Small intestine (tissue), 16 donors: ENCODE measurements at places on chromosomes 5 and 9.
A peak's percentile ranks its signal among the peaks of the same experiment; 100 is the strongest.

DNA sequence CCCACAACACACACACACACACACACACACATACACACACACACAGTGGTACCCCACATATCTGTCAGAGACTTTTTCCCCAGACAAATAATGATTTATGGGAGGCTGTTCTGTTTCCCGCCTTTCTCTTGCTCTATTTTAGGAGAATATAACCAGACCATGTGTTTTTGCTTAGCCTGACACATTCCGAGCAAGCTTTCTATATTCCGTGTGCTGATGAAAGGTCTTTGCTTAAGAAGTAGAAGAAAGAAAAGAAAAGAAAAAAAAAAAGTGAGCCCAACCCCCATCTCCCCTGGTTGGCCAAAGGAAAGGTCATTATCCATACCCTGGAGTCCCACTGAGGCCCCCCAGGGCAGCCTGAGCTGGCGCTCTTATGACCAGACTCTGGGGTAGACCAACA, 338.6 kb downstream of the SLIT3 start:
- DNase-seq, result no peak

DNA sequence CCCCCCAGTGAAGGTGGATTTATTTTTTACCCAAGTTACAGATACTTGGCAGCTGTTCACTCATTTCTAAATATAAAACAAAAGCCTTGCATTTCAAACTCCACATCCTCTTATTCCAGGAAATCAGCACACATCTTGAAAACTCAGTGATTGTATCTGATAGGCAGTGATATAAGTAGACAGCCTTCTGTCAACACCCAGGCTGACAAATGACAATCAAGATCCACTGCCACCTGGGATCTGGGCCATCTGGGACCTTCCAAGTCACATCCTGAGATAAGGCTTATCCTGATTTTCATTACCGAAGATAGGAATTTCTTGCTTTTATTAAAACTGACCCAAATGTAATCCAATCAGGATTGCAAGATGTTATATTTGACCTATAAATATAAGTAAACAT, 201.3 kb upstream of the PUM3 start:
- DNase-seq, result no peak

DNA sequence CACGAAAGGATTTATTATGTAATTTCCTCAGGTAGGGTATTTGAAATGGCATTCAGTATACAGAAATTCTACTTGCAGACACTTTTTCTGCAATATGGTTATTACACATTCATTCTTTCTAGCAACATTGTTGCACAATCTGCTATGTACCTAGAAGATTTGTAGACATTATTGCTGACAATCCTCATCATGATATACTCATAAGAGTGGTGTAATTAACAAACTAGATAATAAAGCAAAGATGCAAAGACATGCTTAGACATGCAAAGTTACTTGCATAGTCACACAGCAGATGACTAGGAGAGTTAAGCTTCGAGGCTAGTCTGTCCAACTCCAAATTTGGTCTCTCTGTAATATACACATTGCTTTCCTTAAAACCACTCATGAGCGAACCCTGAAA, 317.1 kb downstream of the ASTN2 start:
- DNase-seq, result no peak

DNA sequence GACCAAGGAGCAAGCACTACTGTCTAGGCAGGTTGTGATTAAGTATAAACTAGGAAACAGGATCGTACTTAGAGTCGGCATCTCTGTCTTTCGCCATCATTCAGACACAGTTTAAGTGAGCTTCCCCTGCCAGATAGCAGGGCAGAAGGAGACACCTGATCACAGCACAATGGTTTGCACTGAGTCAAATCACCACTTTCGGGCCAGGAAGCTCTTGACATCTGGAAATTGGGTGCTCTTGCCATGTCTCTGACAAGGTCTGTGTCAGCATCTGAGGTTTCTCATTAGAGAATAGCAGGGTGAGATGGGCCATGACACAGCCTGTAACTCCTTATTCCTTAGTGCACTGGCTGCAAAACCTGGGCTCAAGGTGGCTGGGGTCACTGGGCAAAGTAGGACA, 8.3 kb downstream of the ADRB2 start:
- DNase-seq, result no peak

GRCh38 chr9:122376796-122377195, 6.0 kb downstream of the PTGS1 start:
- DNase-seq, result no peak

- DNase-seq, result no peak
These were observed 85.9 kb downstream of the NTRK2 start for GRCh38 chr9:84755380-84755779.

GRCh38 chr5:151298063-151298855, 5.3 kb downstream of the SLC36A3 start:
- peak; percentile 47 for DNase-seq

DNA sequence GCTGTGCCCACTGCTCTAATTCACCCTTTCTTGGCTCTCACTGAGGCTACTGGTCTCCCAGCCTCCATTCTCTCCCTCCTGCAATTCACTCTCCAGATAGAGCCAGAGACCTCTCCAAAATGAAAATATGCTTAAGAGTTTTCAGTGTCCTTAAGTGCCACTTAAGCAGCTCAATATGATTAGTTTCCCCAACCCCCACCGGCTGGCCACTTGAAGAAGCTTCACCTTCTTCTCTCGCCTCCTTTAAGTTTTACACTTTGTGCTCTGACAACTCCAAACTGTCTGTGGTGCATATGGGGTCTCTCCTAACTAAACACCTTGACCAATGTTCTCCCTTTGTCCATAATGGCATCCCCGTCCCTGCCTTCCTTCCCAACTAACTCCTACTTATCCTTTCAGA, 53.4 kb downstream of the CDK5RAP2 start:
- no peak for DNase-seq

- no peak for DNase-seq
These were observed 170.2 kb upstream of the HMHB1 start for GRCh38 chr5:143641549-143642355.

DNA sequence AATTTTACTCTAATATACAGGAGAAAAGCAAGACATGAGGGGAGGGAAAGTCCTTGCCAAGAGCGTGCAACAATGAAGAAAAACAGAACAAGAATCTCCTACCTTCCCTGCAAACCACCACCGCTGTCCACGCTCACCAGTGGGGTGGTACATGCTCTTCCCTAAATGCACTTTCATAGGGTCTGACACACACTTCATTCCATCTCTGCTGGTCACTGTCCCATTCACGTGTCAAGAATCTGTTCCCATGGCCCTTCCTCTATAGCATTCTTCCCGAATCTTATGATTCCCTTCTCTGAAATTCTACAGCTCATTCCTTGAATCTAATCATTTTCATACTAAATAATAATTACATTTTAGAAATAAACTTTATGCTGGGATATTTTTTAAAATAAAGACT, 11.4 kb upstream of the DNAH5 start:
- no peak for DNase-seq

DNA sequence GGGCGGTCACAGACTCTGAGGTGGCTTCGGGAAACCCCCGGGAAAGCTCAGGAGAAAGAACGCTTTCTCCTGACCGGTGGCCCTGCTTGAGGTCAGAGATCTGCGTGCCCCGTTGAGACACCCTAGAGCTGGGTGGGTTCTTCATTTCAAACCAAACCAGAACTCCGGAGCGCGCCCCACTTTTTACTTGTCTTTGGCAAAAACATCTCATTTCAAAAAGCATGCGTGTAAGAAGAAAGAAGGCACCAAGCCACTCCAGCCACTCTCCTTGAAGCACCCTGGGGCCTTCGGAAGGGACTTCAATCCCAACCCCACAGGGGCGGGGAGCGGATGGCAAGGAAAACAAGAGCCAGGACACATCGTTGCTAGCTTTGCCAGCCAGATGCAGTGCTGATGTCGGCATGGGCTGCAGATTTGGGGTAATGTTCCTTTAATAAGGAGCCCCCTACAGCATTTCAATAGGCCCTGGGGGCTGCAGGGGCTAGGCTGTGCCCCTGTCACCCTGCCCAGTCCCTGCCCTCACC, 171.7 kb downstream of the ERCC6L2 start:
- no peak for DNase-seq

DNA sequence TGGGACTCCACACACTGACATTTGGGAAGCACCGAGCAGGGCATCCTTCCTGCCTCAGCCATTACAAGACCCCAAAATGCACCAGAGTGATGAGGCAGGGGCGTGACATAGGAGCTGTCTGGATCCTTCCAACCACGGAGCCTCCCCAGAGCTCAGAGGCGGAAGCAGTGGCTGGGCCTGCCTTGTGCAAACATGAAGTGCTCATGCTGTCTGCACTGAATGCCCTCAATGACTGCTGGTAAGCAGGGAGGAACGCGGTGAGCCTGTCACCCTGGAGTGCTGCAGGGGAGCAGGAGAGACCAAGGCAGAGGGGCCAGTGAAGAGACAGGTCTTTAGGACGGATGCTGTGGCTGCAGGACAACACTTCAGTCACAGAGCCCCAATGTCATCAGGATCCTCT, 60.2 kb upstream of the HRH2 start:
- DNase-seq, result no peak

GRCh38 chr5:84673785-84674184, 289.1 kb upstream of the EDIL3 start:
- no peak for DNase-seq

DNA sequence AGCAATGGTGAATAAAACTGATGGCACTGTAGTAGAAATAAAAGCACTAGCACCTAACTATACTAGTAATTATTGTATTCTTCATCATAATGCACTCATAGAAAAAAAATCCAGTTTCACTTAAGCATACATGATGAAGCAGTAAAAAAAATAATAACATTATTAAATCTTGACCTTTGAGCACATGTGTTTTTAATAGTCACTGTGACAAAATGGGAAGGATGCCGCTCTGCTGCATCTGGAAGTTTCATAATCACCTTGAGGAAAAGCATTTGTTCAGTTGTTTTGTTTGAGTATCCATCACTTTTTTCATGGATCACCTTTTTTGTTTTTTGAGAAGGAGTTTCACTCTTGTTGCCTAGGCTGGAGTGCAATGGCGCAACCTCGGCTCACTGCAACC, 13.2 kb downstream of the OR2K2 start:
- DNase-seq, result no peak

DNA sequence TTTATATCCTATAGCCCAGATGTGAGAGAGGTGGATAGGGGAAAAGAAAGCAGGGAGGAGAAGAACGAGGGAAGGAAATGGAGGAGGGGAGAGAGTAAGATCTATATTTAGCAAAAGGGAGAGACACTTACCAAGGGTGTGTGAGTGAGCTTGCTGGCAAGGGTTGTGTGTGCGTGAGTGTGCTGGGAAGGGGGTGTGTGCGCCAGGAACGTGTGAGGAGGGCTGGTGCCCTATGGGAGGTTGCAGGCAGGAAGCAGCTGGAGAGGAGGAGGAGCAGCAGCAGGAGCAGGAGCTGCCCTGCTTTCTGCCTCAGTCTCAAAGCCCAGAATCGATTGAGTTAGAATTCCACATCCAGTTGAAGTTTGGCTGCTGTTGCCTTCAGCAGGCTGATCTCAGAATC, 148.3 kb upstream of the RUSC2 start:
- DNase-seq, result no peak

DNA sequence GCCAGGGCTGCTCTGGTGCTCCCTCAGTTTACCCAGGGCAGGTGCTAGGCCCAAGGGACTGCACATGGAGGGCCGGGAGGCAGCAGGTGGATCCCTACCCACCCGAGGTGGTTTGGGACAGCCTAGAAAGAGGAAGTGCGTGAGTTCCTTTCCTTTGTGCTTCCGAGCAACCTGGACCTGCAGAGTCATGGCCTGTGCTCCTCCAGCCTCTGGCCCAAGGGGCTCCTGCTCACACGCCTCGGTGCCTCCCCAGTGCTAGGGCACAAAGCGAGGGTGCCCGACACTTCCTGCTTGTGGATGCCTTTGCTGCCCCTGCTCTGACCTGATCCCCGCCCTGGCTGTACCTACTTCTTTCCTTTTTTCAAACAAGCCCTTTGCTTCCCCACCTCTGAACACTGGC, 79.3 kb downstream of the RXRA start:
- DNase-seq, result no peak

GRCh38 chr5:67986761-67987160, 228.8 kb upstream of the PIK3R1 start:
- no peak for DNase-seq

DNA sequence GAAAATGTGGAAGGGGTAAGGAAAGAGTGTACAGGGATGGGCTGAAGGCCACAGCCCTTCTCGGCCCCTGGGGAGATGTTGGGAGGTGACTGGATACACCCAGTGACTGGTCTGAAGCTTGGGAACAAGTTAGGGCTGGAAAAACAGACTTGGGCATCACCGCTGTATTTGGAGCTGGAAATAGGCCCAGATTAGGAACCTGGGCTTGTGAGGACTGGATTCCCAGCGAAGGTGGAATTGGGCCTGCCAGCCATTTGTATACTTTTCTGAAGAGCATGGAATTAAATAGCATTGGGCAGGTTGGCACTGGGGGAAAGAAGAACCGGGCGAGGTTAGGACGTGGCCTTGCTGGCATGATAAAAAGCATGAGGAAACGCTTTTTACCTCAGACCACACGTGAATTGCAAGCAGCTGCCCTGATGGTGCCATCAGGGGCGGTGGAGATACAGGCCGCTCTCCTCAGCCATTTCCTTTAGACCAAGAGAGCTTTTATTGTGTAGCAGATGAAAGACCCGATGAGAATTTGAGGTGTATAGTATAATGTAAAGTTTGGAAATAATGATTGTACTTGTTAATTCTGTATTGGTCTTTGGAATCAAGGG, 37.8 kb downstream of the OTULIN start:
- no peak for DNase-seq

- DNase-seq, result no peak
These were observed 2.4 kb upstream of the SNX2 start for GRCh38 chr5:122772446-122772845.

- no peak for DNase-seq
These were observed 11.9 kb downstream of the RASGEF1C start for GRCh38 chr5:180197016-180197702.

- DNase-seq, result no peak
These were observed 19.4 kb downstream of the GRHPR start for GRCh38 chr9:37441776-37442370.

DNA sequence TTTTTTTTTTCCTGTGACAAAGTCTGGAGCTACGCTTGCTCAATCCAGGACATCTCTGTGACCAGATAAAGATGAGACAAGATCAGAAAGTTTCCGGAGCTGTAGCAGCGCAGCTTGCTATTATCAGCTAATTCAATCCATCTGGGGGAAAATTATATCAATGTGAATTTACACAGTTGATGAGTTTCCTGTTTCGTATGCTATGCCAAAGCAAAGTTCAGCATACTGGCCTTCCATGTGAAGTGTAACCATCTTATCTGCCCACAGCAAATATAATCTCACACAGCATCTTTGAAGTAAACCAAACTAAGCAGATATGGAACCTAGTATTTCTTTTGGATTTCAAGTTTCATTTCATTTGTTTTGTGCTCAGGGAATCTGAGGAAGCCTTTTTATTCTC, 1767.7 kb downstream of the EFNA5 start:
- DNase-seq, result no peak

DNA sequence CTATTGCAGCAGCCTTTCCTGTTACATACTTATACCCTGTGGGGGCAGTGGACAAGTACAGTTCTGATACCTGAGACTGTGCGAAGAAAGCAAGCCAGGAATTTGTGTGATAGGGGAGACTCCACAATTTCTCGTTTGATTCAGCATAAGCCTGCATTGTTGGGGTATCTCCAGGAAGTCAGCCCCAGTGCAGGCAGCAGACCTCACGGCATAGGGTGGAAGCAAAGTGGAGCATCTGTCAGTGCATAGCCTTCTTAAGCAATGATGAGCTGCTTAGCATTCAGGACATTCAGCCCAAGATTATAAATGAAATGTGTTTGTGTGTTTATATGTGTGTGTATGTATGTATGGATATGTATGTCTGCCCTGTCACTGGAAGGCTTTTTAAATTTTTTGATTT, 157.0 kb downstream of the SH3GL2 start:
- DNase-seq, result no peak

GRCh38 chr5:38453921-38454320, 102.5 kb downstream of the LIFR start:
- DNase-seq, result no peak

GRCh38 chr5:150078802-150079689, 7.3 kb downstream of the CSF1R start:
- DNase-seq, result no peak
